ENCODE measurements at places on chromosomes 6 and 20. TPM values are rescaled to one million over a fixed set of nuclear protein-coding genes. Genes with fewer than 3 reads are reported as not detected.

Gene C2
- 1.3 TPM for total RNA-seq

Gene C6orf163
- total RNA-seq: 2.9 TPM

Gene PKIG
- total RNA-seq: 220 TPM

Gene SLC22A2
- total RNA-seq: under 0.01 TPM

Gene NFATC2
- total RNA-seq: under 0.01 TPM

Gene PBOV1
- not detected for total RNA-seq

Gene ZBTB46
- total RNA-seq: 13.8 TPM

Gene UBE2V1
- total RNA-seq: 90.2 TPM

Gene PRR18
- not detected for total RNA-seq

Gene CLIC1
- total RNA-seq: 701 TPM

Gene KCNK17
- not detected for total RNA-seq

Gene ZNF341
- 1.3 TPM for total RNA-seq

Gene TCF19
- 20.7 TPM for total RNA-seq

Gene NDUFAF5
- 22.9 TPM for total RNA-seq

Gene SH3BGRL2
- total RNA-seq: 2.6 TPM

Gene OR12D3
- total RNA-seq: not detected

Gene STMN3
- 5.6 TPM for total RNA-seq

Gene PDE10A
- total RNA-seq: 5.6 TPM

Gene VNN1
- under 0.01 TPM for total RNA-seq

Gene SPEF1
- under 0.01 TPM for total RNA-seq

Gene SPATA25
- 0.43 TPM for total RNA-seq

Gene ASIP
- total RNA-seq: not detected

Gene CDSN
- not detected for total RNA-seq

Gene SLC2A10
- total RNA-seq: 45.4 TPM

Gene NRN1
- not detected for total RNA-seq

Gene GABBR1
- total RNA-seq: 12.5 TPM

Gene GSTA3
- total RNA-seq: not detected

Gene SEL1L2
- not detected for total RNA-seq

Gene PRDM13
- not detected for total RNA-seq

Gene HLA-DRB1
- not detected for total RNA-seq

Gene SUMO4
- total RNA-seq: 2.6 TPM

Gene TCP11
- total RNA-seq: 0.32 TPM

Gene CD164
- 167 TPM for total RNA-seq

Gene RSPO3
- total RNA-seq: 0.32 TPM

Gene HSD17B8
- 4.7 TPM for total RNA-seq

Gene FAM217A
- not detected for total RNA-seq

Gene OR2J3
- not detected for total RNA-seq

Gene MTFR2
- 4.3 TPM for total RNA-seq

Gene MUC21
- not detected for total RNA-seq

Gene C4B
- 9.9 TPM for total RNA-seq

Gene VSTM2L
- total RNA-seq: 0.32 TPM

Gene MOG
- total RNA-seq: not detected

Gene TRIM15
- total RNA-seq: not detected

Gene CRISP3
- total RNA-seq: not detected

Gene ARHGAP18
- 47.1 TPM for total RNA-seq

Gene SLC35D3
- total RNA-seq: not detected
